ENCODE measurements at places on chromosomes 7 and 10.

DNA sequence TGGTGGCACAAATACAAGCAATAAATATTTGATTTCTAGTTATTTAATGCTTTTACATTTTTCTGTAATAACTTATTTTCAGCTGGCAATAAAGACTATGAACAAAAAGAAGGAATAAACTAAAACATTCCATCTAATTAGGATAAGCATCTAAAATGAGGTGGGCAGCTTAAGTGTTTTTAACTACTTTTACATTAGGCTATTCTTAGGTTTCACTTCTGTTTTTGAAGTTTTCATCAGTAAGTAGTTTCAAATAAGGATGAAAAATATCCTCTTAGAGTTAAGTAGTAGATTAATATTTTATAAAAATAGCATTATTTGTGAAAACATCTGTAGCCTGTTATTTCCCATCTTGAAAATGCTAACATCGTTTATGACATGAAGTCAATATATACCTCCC, 15.9 kb downstream of the NT5C2 start:
- no peak for DNase-seq

- DNase-seq, result no peak
These were observed 737.1 kb downstream of the INHBA start for GRCh38 chr7:40965774-40966173.

GRCh38 chr10:119246862-119247549, 39.6 kb downstream of the GRK5 start:
- DNase-seq, result no peak

DNA sequence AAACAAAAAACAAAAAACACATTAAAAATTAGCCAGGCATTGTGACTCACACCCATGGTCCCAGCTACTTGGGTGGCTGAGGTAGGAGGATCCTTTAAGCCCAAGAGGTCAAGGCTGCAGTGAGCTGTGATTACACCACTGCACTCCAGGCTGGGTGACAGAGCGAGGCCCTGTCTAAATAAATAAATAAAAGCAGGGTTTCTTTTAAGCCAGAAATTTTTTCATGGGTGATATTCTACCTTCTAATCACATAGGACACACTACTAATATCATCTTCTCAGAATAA, 14.2 kb upstream of the SVIL start:
- no peak for DNase-seq

DNA sequence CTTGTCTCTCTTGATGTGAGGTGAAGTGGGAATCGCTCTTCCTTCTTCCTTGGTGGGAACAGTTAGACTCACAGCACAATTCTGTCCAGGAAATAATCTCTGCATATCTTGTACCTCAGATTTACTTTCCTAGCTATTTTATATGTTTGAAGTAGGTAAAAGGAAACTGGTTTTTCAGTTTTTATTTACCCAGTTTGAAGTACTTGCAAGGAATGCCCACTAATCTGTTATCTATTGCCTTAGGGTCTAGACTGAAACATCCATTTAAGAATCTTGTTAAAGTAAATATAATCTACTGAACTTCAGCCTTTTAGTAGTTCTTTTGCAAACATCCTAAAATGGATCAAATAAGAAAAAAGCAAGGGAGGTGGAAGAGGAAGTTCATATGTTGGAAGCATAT, 229.8 kb downstream of the KCND2 start:
- DNase-seq, result no peak

DNA sequence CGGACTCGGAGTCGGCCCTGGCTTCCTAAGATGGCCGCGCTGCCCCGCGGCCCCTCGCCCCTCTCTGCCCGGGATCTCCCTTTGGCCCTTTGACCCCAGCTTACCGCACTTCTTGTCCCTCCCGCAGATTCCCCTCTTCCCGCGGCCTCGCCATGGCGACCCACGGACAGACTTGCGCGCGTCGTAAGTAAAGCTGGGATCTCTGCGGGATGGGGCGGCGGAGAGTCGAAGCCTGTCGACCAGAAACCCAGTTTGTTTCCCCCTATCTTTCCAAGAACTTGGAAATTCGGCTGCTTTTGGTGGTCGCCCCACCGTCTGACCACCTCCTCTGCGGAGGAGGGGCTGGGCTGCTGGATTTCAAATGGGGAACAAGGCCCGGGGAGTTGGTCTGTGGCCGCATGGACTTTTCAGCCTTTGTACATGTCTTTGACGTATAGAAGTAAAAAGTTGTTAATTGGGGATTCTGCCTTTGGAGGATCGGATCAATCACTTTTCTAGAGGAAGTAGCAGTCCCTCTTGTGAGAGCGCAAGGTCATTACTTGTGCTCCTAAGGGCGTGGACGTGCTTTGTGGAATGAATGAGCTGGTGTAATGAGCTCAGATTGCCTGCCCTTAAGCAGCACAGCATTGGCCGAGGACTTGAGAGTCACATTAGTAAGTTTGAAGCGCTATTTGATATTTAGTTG, 553 bp downstream of the VDAC2 start:
- no peak for DNase-seq
